Subcutaneous adipose tissue (tissue), 4 donors: ENCODE measurements at places on chromosomes 12 and 14. TPM values are rescaled to one million over a fixed set of nuclear protein-coding genes. Genes with fewer than 3 reads are reported as not detected.

EGLN3 gene
- total RNA-seq: 14.5 TPM

OTUB2 gene
- total RNA-seq: 3.9 TPM

ALX1 gene
- total RNA-seq: not detected

PRKAB1 gene
- 15.7 TPM for total RNA-seq

HOXC6 gene
- total RNA-seq: 5.5 TPM

PTPN11 gene
- total RNA-seq: 179 TPM

MDM2 gene
- total RNA-seq: 111 TPM

CLEC2B gene
- 14.5 TPM for total RNA-seq

TCP11L2 gene
- total RNA-seq: 37.2 TPM

KRT85 gene
- total RNA-seq: not detected

NR1H4 gene
- total RNA-seq: not detected

BHLHE41 gene
- total RNA-seq: 18.3 TPM

TMPRSS12 gene
- total RNA-seq: not detected

CCDC197 gene
- total RNA-seq: not detected

FOXG1 gene
- not detected for total RNA-seq

DDX55 gene
- 20.0 TPM for total RNA-seq

LBHD2 gene
- total RNA-seq: not detected

KSR2 gene
- total RNA-seq: under 0.01 TPM

TEX22 gene
- total RNA-seq: not detected

SOCS4 gene
- 15.0 TPM for total RNA-seq

DBX2 gene
- 0.66 TPM for total RNA-seq

GTF2H3 gene
- total RNA-seq: 20.6 TPM

ADAM21 gene
- not detected for total RNA-seq

NFATC4 gene
- 33.5 TPM for total RNA-seq
